Hematopoietic multipotent progenitor cell treated with erythropoietin and hydrocortisone succinate and interleukin-3 and kit ligand, for 6 days (in vitro differentiated cells): ENCODE measurements at places on chromosomes 5 and 9.

GRCh38 chr5:107213025-107213424 lies 457.7 kb downstream of the EFNA5 start:
- DNase-seq = no peak

DNA sequence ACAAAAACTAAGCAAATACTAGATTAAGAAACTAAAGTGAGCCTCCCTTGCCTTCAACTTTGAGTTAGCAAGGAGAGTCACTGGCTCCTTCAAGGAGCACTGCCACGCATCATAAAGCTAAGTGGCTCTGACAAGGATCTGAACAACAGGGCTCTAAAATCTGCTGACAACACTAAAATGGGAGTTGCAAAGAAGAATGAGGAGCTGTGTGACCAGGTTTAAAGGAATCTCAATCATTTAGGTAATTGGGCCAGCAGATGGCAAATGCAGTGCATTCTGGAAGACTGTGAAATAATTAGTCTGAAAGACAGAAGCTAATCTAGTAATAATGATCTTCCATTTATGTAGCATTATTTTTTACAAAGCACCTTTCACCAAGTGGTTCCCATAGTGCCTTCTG lies 297.0 kb upstream of the TAS2R1 start:
- DNase-seq = no peak

- DNase-seq = peak; percentile 52
These were observed 589 bp downstream of the RIC1 start for GRCh38 chr9:5629312-5630080.

- DNase-seq = no peak
These were observed 47.3 kb downstream of the NUP155 start for GRCh38 chr5:37323607-37324006.

DNA sequence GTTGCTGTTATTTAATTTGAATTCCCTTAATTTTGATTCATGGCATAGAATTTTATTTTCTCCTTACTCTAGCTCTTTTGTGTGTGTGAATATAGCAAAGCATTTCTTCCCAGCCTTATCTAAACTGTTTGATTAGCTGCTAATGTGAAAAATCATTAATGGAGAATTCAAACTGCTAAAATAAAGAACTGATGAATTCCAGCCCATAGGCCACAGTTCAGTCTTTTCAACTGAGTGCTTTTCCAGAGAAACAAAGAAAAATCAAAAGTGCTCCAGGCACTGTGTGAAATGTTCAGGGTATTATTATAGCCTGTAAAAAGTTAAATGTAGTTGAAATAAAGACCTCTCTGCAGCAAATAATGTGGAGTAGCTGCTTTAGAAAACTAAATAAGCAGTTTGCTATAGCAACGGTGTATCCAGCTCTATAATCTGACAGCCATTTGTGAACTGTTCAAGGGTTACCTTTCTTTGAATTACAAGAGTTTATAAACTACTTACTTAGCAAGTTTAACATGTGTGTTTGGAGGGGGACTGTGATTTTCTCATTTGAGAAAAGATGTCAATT lies 123.8 kb downstream of the GIN1 start:
- DNase-seq = no peak

DNA sequence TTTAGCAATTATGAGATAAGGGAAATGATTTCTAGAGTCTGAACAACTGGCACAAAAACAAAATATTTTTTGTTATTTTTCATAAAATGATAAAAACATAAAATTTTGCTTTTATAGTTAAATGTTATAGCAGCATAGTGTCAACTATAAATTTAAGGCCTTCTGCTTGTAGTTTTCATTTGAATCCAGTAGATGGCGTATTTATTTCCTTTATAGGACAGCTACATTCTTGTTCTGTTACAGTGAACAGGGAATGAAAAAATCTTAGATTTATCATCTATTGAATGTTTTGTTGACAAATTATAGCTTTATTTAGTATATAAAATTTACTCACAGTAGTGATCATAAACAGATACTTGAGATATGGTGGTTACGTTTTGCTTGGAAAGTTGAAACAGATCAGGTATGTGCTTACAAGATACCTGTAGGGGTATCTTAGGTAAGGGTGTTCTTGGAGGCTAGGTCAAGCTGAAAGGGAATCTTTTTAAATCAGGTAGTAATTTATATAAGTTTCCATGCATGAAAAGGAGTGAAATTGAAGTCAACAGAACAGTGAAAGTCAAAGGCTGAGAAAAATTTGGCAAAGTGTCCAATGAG lies 239.3 kb upstream of the GRIN3A start:
- DNase-seq = peak; percentile 55

DNA sequence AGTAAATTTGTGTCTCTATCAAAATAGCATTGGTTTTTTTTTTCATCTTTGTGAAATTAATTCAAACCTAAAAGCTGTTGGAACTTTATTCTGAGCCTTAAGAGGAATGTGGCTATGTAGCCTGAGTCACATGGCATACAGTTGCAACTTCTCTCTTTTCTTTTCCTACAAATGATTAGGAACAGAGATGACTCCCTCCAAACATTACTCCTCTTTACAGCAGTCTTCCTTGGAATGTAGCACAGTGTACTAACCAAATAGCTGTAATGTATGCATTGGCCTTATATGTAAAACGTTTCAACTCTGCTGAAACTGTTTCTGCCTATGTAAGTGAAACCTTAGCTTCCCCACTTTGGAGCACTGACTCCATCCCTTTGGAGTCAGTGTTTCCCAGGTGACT lies 100.9 kb upstream of the MAP1B start:
- no peak for DNase-seq

DNA sequence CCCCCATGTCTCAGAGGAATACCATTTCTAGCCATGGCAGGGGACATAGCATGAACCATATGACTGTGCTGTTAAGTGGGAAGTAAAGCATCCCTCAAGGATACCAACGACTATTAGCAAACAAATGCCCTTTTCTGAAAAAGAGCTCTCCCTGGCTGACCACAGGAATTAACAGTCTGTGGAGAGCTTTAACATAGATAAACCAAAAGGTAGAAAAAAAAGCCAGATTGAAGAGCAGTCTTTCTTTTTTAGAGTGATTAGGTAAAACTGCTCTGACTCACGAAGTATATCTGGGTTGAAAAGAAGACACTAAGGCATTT lies 532.7 kb upstream of the DMAC1 start:
- no peak for DNase-seq

GRCh38 chr9:109295221-109296130 lies 25.4 kb downstream of the EPB41L4B start:
- no peak for DNase-seq

GRCh38 chr9:96441798-96442445 lies 8.0 kb upstream of the HABP4 start:
- peak; percentile 91 for DNase-seq

- DNase-seq = no peak
These were observed 15.1 kb downstream of the GRAMD2B start for GRCh38 chr5:126438267-126438666.

DNA sequence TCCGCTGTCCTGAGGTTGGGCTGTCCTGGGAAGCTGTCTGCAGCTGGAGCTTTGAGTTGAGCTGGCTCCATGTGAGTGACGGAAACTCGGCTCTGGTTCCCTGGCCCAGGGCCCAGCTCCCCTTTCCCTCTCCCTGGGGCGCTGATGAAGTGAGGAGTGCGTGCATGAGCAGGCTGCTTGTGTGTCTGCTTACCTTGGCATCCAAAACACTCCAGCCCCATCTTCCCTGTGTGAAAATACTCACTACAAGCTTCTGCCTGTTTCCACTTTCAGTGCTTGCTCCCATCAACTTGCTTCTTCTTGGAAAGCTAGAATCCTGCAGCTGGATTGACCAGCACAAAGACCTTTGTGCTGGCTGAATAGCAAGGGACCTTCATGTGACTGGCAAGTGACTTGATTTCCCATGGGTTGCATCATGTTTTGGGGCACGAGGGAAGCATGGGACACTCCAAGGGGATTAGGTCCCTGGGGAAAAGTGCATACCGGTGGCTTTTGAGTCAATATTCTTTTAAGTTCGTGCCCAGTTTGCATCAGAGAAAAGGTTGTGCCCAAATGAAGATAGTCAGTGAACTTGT lies 198.1 kb downstream of the GADD45G start:
- no peak for DNase-seq

- DNase-seq = no peak
These were observed 31.0 kb downstream of the CAMK4 start for GRCh38 chr5:111255169-111255568.

- DNase-seq = no peak
These were observed 159.9 kb downstream of the TSSK1B start for GRCh38 chr5:113274836-113275414.

GRCh38 chr9:104993291-104993963 lies 65.5 kb upstream of the ABCA1 start:
- peak; percentile 59 for DNase-seq

- DNase-seq = peak; percentile 1
These were observed 531.1 kb upstream of the TLE4 start for GRCh38 chr9:79040671-79041070.

GRCh38 chr9:79573412-79573923 lies 1.7 kb downstream of the TLE4 start:
- peak; percentile 17 for DNase-seq

- DNase-seq = no peak
These were observed 23.7 kb downstream of the SLC6A7 start for GRCh38 chr5:150213530-150213929.
